ENCODE measurements at places on chromosomes 2 and 18. TPM values are rescaled to one million over a fixed set of nuclear protein-coding genes. Genes with fewer than 3 reads are reported as not detected.

GRCh38 chr18:21903709-21904108 is 163.1 kb downstream of the MIB1 start:
- no peak for DNase-seq

Gene DSG2
- 11.8 TPM for total RNA-seq

GRCh38 chr2:96527286-96528005 is 9.1 kb upstream of the ARID5A start:
- DNase-seq = no peak

- no peak for DNase-seq
Observed at GRCh38 chr2:98348066-98348561, 1.9 kb downstream of the CNGA3 start.

- no peak for DNase-seq
Observed at GRCh38 chr2:75632091-75632701, 14.4 kb upstream of the MRPL19 start.

Measured in vagina (tissue), 2 donors.